ENCODE measurements at places on chromosomes 1 and 21.

- no peaks in the 10 kb centered on the region for H3K27me3 ChIP-seq
- H3K27ac ChIP-seq = no peak overlapping the region
- no peaks in the 10 kb centered on the region for H3K4me1 ChIP-seq
- H3K36me3 ChIP-seq = no peaks in the 10 kb centered on the region
- no peak overlapping the region for H3K4me3 ChIP-seq
Observed at GRCh38 chr21:46038871-46039397, 57.4 kb downstream of the COL6A1 start.

- DNase-seq = peak; percentile 61
- peaks cover 91% of the 10 kb centered on the region for H3K4me1 ChIP-seq
- H3K27me3 ChIP-seq = no peaks in the 10 kb centered on the region
- peak overlapping the region; percentile 66 for H3K4me3 ChIP-seq
- peak overlapping the region; percentile 90 for H3K27ac ChIP-seq
- peaks cover 17% of the 10 kb centered on the region for H3K36me3 ChIP-seq
Observed at GRCh38 chr1:32989160-32990050, 24.8 kb upstream of the RNF19B start.

- H3K27ac ChIP-seq = no peak overlapping the region
- DNase-seq = no peak
- no peak overlapping the region for H3K4me3 ChIP-seq
- peaks cover 2% of the 10 kb centered on the region for H3K36me3 ChIP-seq
Observed at GRCh38 chr1:47243910-47244309, 11.9 kb upstream of the TAL1 start.

DNA sequence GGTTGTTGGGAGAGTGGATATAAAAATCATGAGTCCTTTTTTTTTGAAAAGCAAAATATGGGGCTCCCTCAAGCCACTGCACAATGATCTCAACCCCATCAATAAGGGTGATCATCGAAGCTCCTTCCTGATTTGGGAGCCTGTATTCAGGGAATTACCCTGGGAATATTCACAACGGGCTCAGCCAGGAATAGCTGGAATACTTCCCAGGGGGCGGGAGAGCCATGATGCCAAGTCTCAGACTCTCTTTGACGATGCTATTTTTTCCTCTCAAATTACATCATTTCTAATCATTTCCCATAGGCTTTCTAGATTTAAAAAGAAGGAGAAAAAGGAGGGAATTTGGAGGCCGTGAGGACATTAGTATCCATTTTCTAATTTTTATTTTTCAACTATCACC lies 18.4 kb downstream of the OLIG1 start:
- H3K4me3 ChIP-seq = no peak overlapping the region
- H3K4me1 ChIP-seq = no peaks in the 10 kb centered on the region
- H3K36me3 ChIP-seq = no peaks in the 10 kb centered on the region

- H3K27me3 ChIP-seq = peaks cover 2% of the 10 kb centered on the region
- DNase-seq = no peak
- no peak overlapping the region for H3K27ac ChIP-seq
- H3K36me3 ChIP-seq = no peaks in the 10 kb centered on the region
- H3K4me3 ChIP-seq = no peak overlapping the region
- H3K4me1 ChIP-seq = no peaks in the 10 kb centered on the region
Observed at GRCh38 chr1:73593364-73593763, 604.6 kb downstream of the LRRIQ3 start.

DNA sequence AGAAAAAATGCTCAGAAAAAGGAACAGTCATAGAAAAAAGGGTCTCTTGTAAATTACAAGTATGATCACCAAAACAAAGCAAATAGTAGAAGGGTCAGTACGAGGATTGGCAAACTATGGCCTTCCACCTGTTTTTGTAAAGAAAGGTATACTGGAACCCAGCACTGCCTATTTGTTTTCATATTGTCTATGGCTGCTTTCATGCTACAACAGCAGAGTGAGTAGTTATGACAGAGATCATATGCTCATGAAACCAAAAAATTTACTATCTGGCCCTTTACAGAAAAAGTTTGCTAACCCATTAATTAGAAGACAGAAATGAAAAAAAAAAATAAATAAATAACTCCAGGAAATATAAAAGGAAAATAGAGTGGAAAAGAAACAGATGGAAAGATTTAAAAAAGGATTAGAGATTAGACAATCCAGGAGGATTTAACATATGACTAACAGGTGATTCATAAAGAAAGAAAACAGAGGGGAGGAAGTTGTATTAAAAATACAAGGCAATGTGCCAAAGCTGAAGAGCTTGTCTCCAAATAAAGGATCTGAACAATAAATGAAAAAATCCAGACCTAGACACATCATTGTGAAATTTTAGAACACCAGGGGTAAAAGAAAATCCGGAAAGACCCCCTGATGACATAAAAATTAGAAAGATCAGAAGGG lies 108.5 kb upstream of the SERTAD4 start:
- H3K4me3 ChIP-seq = no peak overlapping the region
- H3K27me3 ChIP-seq = no peaks in the 10 kb centered on the region
- no peaks in the 10 kb centered on the region for H3K36me3 ChIP-seq
- H3K27ac ChIP-seq = no peak overlapping the region

DNA sequence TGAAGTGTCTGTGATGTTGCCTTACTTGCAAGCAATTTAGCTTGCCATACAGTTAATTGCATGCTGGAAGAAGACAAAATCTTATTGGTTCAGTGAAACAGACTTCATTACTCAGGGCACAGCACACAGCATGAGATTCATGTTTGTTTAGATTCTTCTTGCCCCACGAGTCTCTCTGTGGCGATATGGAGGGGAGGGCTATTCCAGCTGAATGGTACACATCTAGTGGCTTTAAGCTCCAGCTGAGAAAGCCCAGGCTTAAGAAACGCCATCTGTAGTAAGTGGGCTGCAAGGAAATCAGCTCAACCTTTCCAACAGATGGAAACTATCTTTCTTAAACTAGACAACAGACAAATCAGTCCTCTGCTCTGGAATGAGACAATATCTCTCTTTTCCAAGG lies 1022.0 kb downstream of the NCAM2 start:
- no peak for DNase-seq
- no peak overlapping the region for H3K4me3 ChIP-seq
- no peak overlapping the region for H3K27ac ChIP-seq
- H3K4me1 ChIP-seq = no peaks in the 10 kb centered on the region
- H3K27me3 ChIP-seq = no peaks in the 10 kb centered on the region

- peak overlapping the region; percentile 99 for H3K4me3 ChIP-seq
- DNase-seq = no peak
- H3K27ac ChIP-seq = peak overlapping the region; percentile 99
- peaks cover 9% of the 10 kb centered on the region for H3K36me3 ChIP-seq
Observed at GRCh38 chr1:61724506-61724812, 482 bp downstream of the TM2D1 start.

GRCh38 chr1:109225308-109225707 lies 11.6 kb downstream of the SARS1 start:
- peak overlapping the region; percentile 8 for H3K27ac ChIP-seq
- no peak for DNase-seq
- H3K4me1 ChIP-seq = peaks cover 17% of the 10 kb centered on the region
- no peak overlapping the region for H3K4me3 ChIP-seq
- H3K27me3 ChIP-seq = no peaks in the 10 kb centered on the region

GRCh38 chr1:51922040-51922439 lies 43.5 kb upstream of the NRDC start:
- no peak for DNase-seq
- H3K27me3 ChIP-seq = peaks cover 3% of the 10 kb centered on the region
- H3K4me3 ChIP-seq = no peak overlapping the region
- H3K36me3 ChIP-seq = no peaks in the 10 kb centered on the region
- H3K4me1 ChIP-seq = no peaks in the 10 kb centered on the region

DNA sequence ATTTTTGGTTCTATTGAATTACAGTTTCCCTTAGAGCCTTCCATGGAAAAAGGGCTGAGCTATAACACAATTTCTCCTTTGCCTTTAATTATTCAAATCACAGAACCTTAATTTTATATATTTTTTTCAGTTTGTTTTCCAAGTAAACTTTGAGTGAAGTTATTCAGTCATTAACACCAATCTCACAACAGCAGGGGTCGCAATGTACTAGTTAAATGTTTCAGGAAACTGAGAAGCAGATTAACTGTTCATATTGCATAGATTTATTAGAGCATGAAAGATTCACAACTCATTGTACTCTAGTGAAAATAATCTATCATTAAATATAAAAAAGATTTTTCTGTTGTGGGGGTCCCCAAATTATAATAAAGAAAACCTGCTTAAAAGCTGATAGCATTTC lies 64.1 kb downstream of the KIFAP3 start:
- DNase-seq = no peak
- H3K4me1 ChIP-seq = no peaks in the 10 kb centered on the region
- H3K4me3 ChIP-seq = no peak overlapping the region

GRCh38 chr1:83766241-83766691 lies 232.7 kb downstream of the TTLL7 start:
- no peak overlapping the region for H3K27ac ChIP-seq
- H3K36me3 ChIP-seq = no peaks in the 10 kb centered on the region

GRCh38 chr1:26535201-26535600 lies 5.6 kb downstream of the RPS6KA1 start:
- H3K27ac ChIP-seq = no peak overlapping the region
- H3K4me3 ChIP-seq = no peak overlapping the region
- H3K36me3 ChIP-seq = peaks cover 14% of the 10 kb centered on the region
- peaks cover 73% of the 10 kb centered on the region for H3K4me1 ChIP-seq
- H3K27me3 ChIP-seq = no peaks in the 10 kb centered on the region

DNA sequence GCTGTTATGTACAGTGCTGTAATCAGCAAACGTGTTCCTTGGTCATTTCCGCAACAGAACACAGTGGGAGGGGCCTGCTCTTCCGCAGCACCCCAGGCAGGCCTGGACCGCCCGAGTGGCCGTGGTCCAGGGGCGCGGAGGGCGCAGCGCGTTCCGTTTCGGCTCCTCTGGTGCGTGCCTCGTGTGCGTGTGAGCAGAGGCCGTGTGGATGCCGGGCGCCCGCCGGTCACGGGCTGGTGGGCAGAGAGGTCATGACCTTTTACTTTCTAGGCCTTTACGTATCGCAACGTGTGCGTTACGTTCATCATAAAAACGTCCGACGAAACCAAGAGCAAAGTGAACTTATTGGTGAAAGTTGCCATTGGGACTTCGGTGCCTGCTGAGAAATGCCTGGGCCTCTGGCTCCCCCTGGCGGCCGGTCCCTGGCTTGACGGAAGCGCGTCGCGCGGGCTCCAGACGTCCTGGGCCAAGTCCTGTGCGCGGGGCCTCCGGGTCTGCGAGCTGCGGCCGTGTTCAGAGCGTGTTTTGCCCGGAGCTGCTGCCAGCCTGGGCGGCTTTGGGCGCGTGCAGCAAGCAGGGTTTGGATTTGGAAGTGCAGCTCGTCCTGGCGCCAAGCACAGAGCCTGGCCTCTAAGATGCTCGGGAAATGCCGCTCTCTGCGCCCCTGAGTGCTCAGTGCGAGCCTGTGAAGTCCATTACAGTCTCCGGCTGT lies 34.4 kb downstream of the COL18A1 start:
- peak overlapping the region; percentile 5 for H3K4me3 ChIP-seq
- H3K36me3 ChIP-seq = no peaks in the 10 kb centered on the region
- DNase-seq = peak; percentile 77
- H3K27me3 ChIP-seq = no peaks in the 10 kb centered on the region
- H3K4me1 ChIP-seq = peaks cover 6% of the 10 kb centered on the region

DNA sequence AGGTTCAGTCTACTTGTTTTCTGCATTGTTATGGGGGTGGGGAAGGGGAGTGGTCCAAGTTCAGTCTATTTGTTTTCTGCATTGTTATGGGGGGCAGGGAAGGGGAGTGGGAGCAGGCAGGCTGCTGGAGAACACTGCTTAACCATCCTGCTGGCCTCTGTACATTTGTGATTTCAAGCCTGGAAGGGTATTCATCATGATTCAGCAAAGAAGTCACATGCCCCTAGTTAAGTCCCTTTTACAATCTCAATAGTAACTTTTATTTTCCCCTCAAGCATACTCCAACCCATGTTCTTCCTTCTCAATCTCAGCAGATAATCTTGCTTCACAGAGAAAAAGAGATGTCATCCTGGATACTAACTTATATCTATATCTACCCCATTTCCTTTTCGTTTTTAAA lies 7.9 kb downstream of the LYST start:
- no peak for DNase-seq
- H3K27ac ChIP-seq = no peak overlapping the region
- peaks cover 47% of the 10 kb centered on the region for H3K4me1 ChIP-seq
- no peaks in the 10 kb centered on the region for H3K27me3 ChIP-seq

GRCh38 chr1:57832612-57833011 lies 408.8 kb upstream of the DAB1 start:
- H3K4me3 ChIP-seq = no peak overlapping the region
- no peak for DNase-seq

- H3K27ac ChIP-seq = no peak overlapping the region
- H3K4me1 ChIP-seq = no peaks in the 10 kb centered on the region
- DNase-seq = no peak
- peaks cover 1% of the 10 kb centered on the region for H3K27me3 ChIP-seq
- no peak overlapping the region for H3K4me3 ChIP-seq
Observed at GRCh38 chr1:19517017-19517416, 31.7 kb upstream of the CAPZB start.

DNA sequence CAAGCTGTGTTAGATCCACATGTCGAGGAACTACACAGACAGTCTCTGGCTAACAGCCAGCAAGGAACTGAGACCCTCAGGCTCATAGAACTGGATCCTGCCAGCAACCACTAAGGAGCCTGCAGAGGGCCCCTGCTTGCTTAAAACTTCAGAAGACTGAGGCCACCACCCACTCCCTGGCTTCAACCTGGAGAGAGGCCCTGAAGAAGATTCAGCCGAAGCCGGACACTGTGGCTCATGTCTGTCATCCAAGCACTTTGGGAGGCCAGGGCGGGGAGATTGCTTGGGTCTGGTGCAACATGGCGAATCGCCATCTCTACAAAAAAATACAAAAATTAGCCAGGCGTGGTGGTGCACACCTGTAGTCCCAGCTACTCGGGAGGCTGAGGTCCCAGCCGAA lies 92.6 kb upstream of the TMPRSS2 start:
- no peaks in the 10 kb centered on the region for H3K4me1 ChIP-seq
- no peaks in the 10 kb centered on the region for H3K36me3 ChIP-seq
- H3K4me3 ChIP-seq = no peak overlapping the region
- DNase-seq = no peak
- peaks cover 4% of the 10 kb centered on the region for H3K27me3 ChIP-seq

GRCh38 chr1:87331365-87332241 lies 2.9 kb downstream of the LMO4 start:
- H3K4me1 ChIP-seq = peaks cover 63% of the 10 kb centered on the region
- H3K27ac ChIP-seq = peak overlapping the region; percentile 99
- peaks cover 25% of the 10 kb centered on the region for H3K36me3 ChIP-seq
- H3K27me3 ChIP-seq = no peaks in the 10 kb centered on the region

DNA sequence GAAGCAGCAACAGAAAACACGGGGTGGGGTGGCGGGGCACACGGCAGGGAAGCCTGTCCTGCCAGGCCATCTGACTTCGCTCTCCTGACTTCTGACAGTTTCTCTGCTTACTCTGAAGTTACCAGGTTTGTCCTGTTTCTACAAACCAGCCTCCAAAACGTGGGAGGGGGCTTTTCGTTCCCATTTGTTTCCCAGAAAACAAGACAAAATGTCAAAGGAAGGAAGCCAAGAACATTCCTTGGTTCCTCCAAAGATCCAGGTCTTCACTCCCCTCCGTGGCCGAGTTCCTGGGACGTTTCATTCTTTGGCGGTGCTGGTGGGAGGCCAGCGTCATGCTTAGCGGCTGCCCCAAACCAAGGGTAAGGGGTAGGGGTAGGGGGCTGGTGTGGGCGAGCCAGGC lies 49.6 kb downstream of the MEGF6 start:
- no peaks in the 10 kb centered on the region for H3K36me3 ChIP-seq
- no peak for DNase-seq
- H3K4me3 ChIP-seq = no peak overlapping the region
- no peak overlapping the region for H3K27ac ChIP-seq
- no peaks in the 10 kb centered on the region for H3K4me1 ChIP-seq

- peaks cover 12% of the 10 kb centered on the region for H3K27me3 ChIP-seq
- H3K4me1 ChIP-seq = no peaks in the 10 kb centered on the region
- H3K4me3 ChIP-seq = no peak overlapping the region
- no peak overlapping the region for H3K27ac ChIP-seq
- DNase-seq = no peak
- no peaks in the 10 kb centered on the region for H3K36me3 ChIP-seq
Observed at GRCh38 chr1:31575369-31576140, 760 bp upstream of the TINAGL1 start.

Measured in activated T-helper 1 cell treated with anti-CD3 and anti-CD28 coated beads, Interleukin-12 subunit alpha, Interleukin-12 subunit beta, Interleukin-2, Interleukin-4 antibody, amounts not matched to agents 30 ng/mL and 10 ng/mL and 1 ng/mL, durations not matched to agents 14 hours and 24 hours and 36 hours (primary cell).